Activated naive CD8-positive, alpha-beta T cell treated with anti-CD3 and anti-CD28 coated beads, Interleukin-2, amount 10 ng/mL, durations not matched to agents 7 days and 5 days (primary cell): ENCODE measurements at places on chromosomes 3 and 15.
A peak's percentile ranks its signal among the peaks of the same experiment; 100 is the strongest.

DNA sequence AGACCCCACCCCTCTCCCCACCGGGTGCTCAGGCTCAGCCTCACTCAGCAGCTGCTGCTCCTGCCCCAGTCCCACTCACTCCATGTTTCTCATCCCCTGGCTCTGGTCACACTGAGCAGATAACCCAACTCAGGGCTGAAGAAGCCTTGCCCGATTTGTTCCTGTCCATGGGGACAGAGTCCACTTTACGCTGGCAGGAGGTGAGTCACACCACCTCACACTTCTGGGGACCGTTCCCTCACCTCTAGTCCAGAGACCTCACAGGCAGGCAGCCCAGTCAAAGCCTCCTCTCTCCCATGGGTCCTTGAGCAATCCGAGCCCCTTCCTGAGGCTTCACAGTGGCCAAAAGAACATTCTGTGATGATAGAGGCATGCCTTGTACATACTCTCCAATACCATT lies 1.4 kb downstream of the CIDEC start:
- no peak overlapping the region for H3K4me3 ChIP-seq
- H3K36me3 ChIP-seq: no peaks in the 10 kb centered on the region
- DNase-seq: no peak
- H3K27me3 ChIP-seq: peaks cover 5% of the 10 kb centered on the region
- H3K27ac ChIP-seq: no peak overlapping the region
- H3K4me1 ChIP-seq: no peaks in the 10 kb centered on the region

DNA sequence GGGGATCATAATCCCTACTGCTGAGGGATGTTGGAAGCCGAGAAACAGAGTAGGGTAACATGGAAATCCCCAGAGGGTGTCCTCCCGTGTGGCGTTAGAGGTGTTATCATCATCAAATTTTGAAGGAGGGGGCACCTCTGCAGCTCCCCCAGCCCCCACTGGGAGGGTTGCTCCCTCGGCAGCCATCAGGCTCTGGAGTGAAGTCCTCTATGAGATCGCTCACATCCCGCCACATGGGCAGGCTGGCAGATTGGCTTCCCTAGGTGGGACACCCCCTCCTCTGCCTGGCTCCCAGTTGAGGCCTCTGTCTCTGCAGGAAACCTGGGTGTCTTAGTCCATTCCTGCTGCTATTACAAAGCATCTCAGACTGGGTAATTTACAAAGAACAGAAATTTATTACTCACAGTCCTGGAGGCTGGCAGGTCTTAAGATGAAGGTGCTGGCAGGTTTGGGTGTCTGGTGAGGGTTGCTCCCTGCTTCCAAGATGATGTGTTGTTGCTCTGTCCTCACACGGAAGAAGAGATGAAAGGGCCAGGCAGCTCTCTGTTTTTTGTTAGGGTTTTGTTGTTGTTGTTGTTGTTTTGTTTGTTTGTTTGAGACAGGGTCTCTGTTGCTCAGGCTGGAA lies 120.5 kb downstream of the NUP210 start:
- no peak for DNase-seq
- no peaks in the 10 kb centered on the region for H3K36me3 ChIP-seq
- H3K4me1 ChIP-seq: peaks cover 15% of the 10 kb centered on the region

DNA sequence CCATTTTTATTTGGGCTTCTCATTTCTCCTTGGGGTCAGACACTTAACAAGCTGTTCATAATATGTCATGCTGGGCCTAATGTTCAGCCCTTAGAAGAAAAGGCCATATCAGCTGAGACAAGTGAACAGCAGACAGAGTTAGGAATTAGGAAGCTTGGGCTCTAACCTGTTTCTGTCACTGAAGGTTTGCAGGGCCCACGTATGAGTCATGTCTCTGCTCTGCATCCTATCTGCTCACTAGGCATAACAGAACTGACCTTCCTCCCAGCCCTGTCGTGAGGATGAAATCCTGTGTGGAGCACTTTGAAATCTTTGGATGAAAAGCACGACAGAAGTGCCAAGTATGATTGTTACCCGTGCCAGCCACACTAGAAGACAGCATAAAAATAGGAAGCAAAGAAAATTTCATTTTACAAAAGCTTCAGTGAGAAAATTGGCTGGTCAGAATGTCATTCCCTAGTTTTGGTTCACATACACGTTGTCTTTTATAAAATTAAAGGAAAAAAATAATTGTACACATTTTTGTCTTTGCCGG lies 26.5 kb upstream of the CD47 start:
- H3K27ac ChIP-seq: no peak overlapping the region
- no peak for DNase-seq
- peaks cover 3% of the 10 kb centered on the region for H3K27me3 ChIP-seq
- peaks cover 10% of the 10 kb centered on the region for H3K4me1 ChIP-seq
- no peak overlapping the region for H3K4me3 ChIP-seq
- H3K36me3 ChIP-seq: peaks cover 3% of the 10 kb centered on the region

GRCh38 chr3:129605203-129605921 lies 1.1 kb downstream of the PLXND1 start:
- H3K4me1 ChIP-seq: peaks cover 14% of the 10 kb centered on the region
- H3K27me3 ChIP-seq: peaks cover 72% of the 10 kb centered on the region
- peak overlapping the region; percentile 75 for H3K27ac ChIP-seq
- peak overlapping the region; percentile 86 for H3K4me3 ChIP-seq

DNA sequence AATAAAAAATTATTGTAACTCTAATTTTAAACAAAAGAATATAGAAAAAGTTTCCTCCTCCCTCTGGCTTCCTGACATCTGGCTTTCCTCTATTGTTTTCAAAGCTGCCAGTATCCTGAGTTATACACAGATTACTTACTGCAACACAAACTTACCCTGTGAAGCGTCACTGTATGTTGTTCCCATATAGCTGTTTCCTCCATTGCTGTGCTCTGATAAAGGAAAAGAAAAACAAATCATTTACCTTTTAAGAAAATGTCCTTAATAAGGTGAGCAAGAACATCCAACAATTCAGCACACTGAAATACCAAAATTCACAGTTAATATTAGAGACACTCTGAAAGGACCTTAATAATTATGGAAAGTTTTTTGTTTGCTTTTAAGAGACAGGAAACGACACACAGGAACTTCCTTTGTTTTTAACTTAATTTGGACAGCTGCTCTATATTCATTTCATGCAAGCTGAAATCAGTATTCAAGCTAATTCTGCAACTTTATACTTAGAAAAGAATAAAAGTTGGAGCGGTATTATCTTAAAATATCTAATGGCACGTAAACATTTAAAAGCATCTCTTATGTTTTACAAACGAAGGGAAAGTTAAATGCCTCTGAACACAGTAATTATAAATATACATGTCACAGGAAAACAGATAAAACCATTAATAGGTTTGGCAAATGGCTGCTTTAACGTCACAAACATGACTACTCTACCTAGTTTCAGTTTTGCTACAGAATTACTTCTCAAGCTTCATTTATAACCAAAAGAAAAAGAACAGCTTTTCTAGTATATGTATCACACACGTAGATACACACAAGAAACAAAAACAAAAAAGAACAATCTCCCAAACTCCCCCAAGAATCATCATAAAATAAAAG lies 21.5 kb downstream of the TJP1 start:
- H3K27ac ChIP-seq: no peak overlapping the region
- no peak for DNase-seq
- no peak overlapping the region for H3K4me3 ChIP-seq
- no peaks in the 10 kb centered on the region for H3K4me1 ChIP-seq
- peaks cover 20% of the 10 kb centered on the region for H3K27me3 ChIP-seq

GRCh38 chr15:92687195-92687602 lies 31.6 kb upstream of the FAM174B start:
- H3K27me3 ChIP-seq: no peaks in the 10 kb centered on the region
- H3K4me3 ChIP-seq: no peak overlapping the region
- no peak for DNase-seq
- H3K27ac ChIP-seq: no peak overlapping the region

- H3K36me3 ChIP-seq: no peaks in the 10 kb centered on the region
- no peak overlapping the region for H3K4me3 ChIP-seq
These were observed 48.7 kb downstream of the IL17RD start for GRCh38 chr3:57116501-57116900.

- peaks cover 32% of the 10 kb centered on the region for H3K4me1 ChIP-seq
- no peaks in the 10 kb centered on the region for H3K27me3 ChIP-seq
- H3K4me3 ChIP-seq: no peak overlapping the region
- no peak overlapping the region for H3K27ac ChIP-seq
- peaks cover 7% of the 10 kb centered on the region for H3K36me3 ChIP-seq
- DNase-seq: no peak
These were observed 20.8 kb downstream of the STAG1 start for GRCh38 chr3:136731274-136731884.

GRCh38 chr3:49771340-49771938 lies 14.9 kb downstream of the IP6K1 start:
- H3K27me3 ChIP-seq: no peaks in the 10 kb centered on the region
- H3K27ac ChIP-seq: no peak overlapping the region
- no peaks in the 10 kb centered on the region for H3K4me1 ChIP-seq

DNA sequence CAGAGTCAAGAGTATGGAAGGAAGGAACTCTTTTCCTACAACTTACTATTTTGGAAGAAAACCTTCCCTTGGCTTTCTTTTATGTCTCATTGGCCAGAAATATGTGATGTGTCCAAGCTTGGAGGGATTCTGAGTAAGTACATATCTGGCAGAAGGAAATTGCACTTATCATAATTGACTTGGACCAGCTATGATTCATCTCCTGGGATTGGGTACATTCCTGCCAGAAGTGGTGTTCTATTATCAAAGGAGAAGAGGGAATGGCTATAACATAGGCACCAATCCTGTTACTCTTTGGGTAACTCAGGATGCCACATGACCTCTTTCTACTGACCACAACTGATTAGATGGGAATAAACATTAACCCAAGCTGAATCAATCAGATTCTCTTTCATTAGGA lies 13.5 kb upstream of the DAZL start:
- H3K4me1 ChIP-seq: no peaks in the 10 kb centered on the region
- no peaks in the 10 kb centered on the region for H3K27me3 ChIP-seq
- H3K27ac ChIP-seq: no peak overlapping the region
- DNase-seq: no peak
- H3K36me3 ChIP-seq: peaks cover 2% of the 10 kb centered on the region

GRCh38 chr3:107670986-107671385 lies 148.2 kb downstream of the BBX start:
- H3K27me3 ChIP-seq: no peaks in the 10 kb centered on the region
- no peak overlapping the region for H3K27ac ChIP-seq
- H3K4me3 ChIP-seq: no peak overlapping the region
- H3K4me1 ChIP-seq: peaks cover 7% of the 10 kb centered on the region
- no peaks in the 10 kb centered on the region for H3K36me3 ChIP-seq

DNA sequence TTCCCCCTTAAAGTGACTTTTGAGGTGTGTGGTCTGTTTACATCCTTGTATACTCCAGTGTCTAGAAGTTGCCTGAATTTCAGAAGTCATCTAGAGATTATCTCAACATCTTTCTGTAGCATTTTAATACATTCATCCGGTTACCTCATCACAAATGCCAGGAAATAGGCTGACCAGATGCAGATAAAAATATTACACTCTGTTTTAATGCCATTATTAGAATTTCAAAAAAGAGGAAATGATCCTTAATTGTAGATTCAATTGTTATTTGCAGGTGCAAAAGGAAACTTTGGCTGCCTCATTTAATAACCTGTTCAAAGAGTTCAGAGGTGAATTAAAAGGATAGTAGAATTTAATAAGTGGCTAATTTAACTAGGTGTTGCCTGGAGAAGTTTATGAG lies 290.9 kb downstream of the C3orf38 start:
- H3K4me1 ChIP-seq: no peaks in the 10 kb centered on the region
- H3K4me3 ChIP-seq: no peak overlapping the region
- no peaks in the 10 kb centered on the region for H3K36me3 ChIP-seq
- no peak overlapping the region for H3K27ac ChIP-seq
- H3K27me3 ChIP-seq: no peaks in the 10 kb centered on the region

GRCh38 chr3:174287705-174288104 lies 571.4 kb upstream of the NAALADL2 start:
- H3K4me3 ChIP-seq: no peak overlapping the region
- H3K36me3 ChIP-seq: no peaks in the 10 kb centered on the region
- H3K4me1 ChIP-seq: no peaks in the 10 kb centered on the region
- no peak for DNase-seq
- H3K27me3 ChIP-seq: no peaks in the 10 kb centered on the region

DNA sequence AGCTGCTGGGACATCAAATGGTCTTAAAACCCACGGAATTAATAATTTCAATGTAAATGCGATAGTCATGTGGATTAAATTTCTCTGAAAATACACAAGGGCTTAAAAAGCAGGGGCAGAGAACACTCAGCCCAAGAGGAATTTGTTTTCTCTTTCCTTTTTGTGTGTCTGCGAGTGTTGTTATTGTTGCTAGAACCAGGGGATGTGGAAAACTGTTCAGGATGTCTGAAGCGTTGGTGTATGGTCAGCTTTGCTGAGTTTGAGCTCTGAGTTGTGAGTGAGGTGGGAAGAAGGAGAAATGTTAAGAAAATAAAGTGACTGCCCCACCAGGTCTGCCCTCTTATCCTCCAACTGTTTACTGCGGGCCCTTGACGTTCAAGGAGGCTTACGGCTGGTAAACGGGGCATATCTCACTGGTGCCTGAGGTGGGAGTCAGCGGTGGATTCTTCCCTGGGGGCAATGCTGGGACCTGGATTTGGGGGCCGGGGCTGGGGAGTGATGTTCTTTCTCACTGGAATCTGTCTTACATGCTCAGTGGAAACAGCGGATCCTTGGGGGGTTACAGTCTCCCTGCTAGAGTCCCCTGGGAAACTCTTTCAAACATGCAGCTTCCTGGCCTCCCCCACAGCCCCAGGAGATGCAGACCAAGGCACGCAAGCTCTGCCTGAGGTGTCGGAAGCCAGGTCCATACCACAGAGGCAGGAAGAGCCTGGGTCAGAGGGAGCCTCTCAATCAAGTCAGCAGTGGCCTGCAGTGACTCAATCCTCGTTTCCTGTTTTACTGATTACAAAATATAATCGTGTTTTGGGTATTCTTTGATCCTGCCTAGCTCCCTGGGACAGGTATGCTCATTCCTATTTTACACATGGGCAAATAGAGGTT lies 41.8 kb downstream of the ITGA11 start:
- H3K27ac ChIP-seq: peak overlapping the region; percentile 73
- DNase-seq: peak; percentile 44
- H3K4me3 ChIP-seq: peak overlapping the region; percentile 37
- peaks cover 16% of the 10 kb centered on the region for H3K4me1 ChIP-seq
- H3K36me3 ChIP-seq: peaks cover 6% of the 10 kb centered on the region

DNA sequence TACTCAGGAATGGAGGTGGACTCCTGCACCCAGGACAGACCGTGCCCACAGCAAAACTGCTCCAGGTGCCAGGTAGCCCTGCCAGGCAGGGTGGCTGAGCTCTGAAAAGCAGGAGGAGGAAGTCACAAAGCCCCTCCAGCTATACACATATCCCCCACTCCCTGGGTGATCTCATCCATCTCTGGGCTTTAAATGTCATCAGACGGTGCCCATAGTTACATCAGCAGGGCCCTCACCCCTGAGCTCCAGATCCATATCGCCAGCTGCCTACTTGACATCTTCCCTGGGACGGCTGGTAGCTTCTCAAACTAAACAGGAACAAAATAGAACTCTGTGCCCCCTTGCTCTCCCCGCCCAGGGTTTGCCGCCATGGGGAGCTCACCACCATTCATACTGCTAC lies 87.7 kb downstream of the MEGF11 start:
- peaks cover 6% of the 10 kb centered on the region for H3K4me1 ChIP-seq
- H3K27ac ChIP-seq: no peak overlapping the region
- no peak for DNase-seq

GRCh38 chr3:111616417-111617105 lies 21.4 kb upstream of the ZBED2 start:
- H3K27ac ChIP-seq: peak overlapping the region; percentile 91
- peak; percentile 67 for DNase-seq
- peaks cover 55% of the 10 kb centered on the region for H3K4me1 ChIP-seq
- H3K36me3 ChIP-seq: peaks cover 80% of the 10 kb centered on the region
